ENCODE measurements at places on chromosomes 1 and 21.

DNA sequence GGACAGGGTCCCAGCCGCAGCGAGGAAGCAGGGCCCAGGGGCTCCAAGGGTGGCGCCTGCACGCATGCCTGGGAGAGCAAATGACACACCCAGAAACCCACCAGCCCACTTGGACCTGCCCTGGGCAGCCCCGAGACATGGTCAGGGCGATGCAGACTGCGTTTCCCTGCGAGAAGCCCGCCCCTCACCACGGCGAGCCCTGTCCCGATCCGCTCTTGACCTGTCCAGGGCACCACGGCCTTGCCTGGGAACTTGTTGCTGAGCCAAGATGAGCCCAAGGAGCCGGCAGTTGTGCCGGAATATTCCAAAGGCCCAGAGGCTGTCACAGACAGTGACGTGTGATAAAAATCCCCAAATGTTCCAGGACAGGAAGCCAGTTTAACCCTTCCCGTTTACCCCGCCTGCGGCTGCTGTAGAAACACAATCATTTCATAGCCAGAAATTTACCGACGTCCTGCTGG, 78.1 kb downstream of the SIK1 start:
- DNase-seq: no peak

GRCh38 chr1:67105508-67105907, 29.3 kb downstream of the C1orf141 start:
- no peak for DNase-seq

DNA sequence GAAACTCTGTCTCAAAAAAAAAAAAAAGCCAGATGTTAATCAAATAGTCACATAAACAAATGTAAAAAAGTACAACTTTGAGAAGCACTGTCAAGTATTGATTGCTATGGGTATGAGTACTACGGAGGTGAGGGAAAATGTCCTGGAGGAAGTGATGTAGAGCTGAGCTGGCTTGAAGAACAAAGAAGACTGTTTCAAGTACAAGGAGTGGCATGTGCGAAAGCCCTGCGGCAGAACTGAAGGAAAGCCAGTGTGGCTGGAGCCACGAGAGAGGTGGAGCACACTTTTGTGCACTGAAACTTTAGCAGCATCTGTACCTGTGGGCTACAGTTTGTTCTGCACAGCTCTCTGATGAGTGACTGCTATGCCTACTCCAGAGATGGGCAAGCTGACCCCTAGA, 5.4 kb upstream of the RPS6KA1 start:
- DNase-seq: no peak

GRCh38 chr1:61053712-61054600, 28.4 kb upstream of the NFIA start:
- no peak for DNase-seq

GRCh38 chr1:179425186-179425585, 59.4 kb downstream of the AXDND1 start:
- DNase-seq: no peak

DNA sequence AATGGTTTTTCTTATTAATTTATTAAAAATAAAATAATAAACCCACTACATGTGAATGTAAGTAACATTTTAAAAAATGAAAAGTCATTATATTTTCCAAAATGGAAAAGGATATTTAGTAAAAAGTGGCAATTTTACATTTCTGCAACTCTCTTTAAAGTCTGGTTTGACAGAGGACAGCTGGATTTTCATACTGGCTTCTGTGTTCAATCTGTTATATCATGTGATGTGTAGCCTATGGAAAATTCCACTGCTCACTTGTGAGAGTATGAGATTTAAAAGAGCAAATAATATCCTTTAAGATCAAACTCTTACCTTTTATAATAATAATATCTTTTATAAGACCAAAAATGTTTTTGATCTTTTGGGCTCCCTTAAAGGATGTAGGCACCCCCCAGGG, 33.7 kb downstream of the PCP4 start:
- no peak for DNase-seq

DNA sequence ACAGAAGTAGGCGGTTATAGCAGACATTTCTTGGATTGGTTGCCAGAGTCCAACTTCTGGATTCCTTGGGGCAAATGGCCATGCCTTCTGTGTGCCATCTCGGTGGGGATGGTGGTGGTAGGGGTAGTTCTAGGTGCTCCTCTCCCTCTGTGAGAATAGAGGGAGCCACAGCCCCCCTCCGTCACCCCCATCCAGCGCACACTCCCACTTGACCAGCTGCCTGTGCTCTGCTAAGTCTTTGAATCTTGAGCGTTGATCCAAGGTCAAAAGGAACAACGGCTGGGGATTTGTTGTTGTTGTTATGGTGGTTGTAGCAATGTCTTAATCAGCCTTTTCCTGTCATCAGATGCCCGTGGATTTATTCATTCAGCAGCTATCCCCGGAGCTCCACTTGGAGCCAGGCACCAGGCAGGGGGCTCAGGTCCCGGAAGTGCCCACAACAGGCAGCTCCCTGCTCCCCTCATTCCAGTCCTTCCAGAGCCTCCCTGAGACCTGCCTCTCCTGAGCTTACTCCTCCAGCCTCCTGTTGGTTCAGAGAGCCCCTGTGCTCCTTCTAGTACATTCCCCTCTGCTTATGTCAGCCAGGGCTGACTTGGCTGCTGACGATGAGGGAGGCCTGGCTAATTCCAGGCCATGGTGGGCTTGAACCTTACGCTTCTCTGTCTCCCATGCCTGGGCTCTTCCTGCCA, 146.6 kb upstream of the WNT4 start:
- peak; percentile 64 for DNase-seq

DNA sequence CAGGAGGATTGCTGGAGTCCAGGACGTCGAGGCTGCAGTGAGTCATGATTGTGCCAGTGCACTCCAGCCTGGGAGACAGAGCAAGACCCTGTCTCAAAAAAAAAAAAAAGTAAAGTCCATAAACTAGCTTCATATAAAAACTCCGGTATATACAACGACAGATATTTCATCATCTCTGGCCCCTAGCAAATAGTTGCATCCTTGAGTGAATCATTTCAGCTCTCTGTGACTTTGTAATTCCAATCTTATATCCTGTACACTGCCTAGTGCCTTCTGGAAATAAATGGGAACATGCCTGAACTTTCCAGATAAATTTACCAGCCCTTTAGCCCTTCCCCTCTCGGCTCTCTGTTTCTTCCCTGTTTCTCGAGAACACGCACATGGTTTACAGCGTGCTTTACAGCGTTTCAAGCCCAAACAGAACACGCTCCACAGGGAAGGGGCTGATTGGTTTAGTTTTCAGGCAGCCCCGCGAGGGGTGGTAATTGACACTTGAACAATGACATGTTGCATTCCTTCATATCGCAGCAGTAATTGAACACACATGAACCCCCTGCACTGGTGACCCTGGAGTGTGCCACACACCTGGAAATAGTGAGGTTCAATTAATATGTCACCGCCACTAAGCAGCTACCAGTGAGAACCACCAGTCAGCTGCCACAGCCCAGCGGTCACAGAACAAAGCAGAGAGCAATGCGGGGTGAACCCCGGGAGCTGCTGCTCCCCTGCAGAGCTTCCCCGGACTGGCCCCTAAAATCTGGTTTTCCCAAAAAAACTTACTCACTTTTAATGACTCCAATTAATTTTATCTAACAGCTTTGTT, 35.7 kb upstream of the SIM2 start:
- no peak for DNase-seq

DNA sequence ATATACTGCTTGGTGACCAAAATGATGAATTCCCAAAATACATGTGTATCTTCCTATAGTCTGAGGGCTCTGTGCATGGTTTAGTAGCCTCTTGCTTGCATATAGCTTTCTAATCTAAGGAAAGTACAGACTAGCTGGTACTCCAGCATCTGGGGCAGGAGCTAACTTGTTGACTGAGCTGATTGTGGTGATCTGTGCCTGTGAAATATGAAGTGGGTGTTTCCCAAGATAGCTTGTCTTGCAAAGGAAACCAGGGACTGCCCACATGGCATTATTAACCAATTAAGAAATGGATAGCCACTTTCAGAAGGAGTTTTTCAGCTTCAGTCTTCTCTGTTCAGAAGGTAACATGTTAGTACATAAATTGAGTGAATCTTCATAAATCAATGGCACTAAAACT, 219.8 kb downstream of the NEGR1 start:
- DNase-seq: no peak

DNA sequence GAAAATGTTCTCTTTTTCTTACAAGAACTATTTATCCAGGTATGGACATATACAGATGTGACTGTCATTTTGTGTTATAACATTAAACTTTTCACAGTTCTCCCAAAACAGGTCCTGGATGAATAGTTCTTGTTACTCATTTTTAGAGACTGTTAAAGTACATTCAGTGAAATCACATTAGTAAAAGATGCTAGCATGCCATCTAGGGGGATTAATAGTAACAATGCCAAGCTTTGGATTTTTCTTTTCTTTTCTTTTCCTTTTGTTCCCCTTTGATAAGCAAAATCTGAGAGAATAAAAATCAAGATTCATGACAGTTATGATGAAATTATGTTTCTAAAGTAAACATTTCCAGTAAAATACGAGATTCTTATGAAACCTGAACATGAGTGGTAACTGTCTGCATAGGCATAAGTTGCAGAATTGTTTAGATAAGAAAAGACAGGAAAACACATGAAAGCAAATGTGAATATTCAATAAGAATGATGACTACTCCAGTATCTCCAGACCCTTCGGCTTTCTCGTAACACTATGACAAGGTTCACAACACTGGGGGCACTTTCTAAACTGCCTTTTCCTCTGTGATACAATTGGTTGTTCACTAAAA, 77.5 kb downstream of the TPR start:
- no peak for DNase-seq

- DNase-seq: no peak
Measured at GRCh38 chr1:102174259-102174863, 177.6 kb upstream of the OLFM3 start.

DNA sequence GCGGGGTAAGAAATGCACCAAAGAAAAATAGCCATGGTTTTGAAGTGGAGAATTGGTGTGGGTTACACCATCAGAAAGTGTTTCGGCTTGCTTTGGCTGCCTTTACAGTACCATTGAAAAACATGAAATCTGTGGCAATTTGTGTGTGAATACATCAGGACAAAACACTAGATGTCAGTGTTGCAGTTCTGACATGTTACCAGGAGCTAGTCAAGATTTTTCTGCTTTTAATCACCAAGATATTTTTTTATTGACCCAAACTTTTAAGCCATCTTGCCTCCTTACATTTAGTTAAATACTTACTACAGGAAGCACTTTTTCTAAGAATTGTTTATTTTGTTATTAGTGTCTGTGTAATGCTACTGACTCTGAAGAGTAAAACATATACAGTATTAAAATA, 14.3 kb downstream of the RRP15 start:
- no peak for DNase-seq

DNA sequence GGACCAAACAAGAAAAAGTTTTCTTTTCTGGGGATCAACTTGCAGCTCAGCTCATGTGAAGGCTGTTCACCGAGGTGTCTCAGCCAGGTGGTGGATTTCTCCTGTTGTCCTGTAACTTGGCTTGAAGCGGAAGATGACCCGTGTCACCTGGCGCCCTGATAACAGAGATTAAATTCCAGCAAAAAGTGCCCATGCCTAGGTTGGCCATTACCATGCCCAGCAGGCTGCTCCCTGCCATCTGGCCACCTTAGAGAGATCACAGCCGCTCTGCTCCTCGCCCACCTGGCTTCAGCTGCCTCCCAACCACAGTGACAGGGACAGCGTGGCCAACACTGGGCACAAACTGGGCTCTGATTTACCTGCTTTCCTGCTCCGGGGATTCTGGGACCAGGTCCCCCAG, 149.5 kb downstream of the ZBTB18 start:
- no peak for DNase-seq

GRCh38 chr1:99122039-99122438, 117.4 kb upstream of the PLPPR5 start:
- DNase-seq: no peak

GRCh38 chr1:21552715-21553114, 43.5 kb downstream of the ALPL start:
- no peak for DNase-seq

GRCh38 chr1:29385966-29386365, 149.6 kb downstream of the PTPRU start:
- DNase-seq: peak; percentile 3

GRCh38 chr21:42478504-42478903, 17.5 kb downstream of the RSPH1 start:
- no peak for DNase-seq

DNA sequence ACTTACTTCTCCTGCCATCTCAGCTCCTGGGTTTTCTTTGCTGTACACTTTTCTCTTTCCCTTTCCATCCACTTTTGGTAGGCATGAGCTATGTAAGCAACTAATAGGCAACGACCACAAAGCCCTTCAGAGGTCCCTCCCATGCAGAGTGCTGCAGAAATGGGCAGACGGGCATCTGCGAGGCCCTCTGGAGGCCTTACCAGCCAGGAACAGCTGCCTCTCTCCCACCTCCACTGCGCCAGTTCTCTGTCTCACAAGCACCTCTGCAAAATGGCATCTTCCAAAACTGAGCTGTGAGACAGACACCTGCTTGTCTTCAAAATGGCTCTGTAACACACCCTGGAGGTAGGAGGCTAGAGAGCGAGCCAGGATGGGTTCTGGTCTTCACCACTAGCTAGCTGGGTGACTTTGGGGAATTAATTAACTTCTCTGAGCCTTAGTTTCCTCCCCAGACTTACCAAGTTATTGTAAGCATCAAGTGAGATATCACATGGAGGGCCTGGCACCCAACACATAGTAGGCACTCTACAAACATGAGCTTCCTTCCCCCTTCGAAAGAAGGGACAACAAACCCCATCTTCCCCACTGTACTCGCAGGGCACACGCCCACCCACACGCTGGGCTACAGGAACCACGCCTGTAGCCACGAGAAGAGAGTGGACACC, 62.0 kb downstream of the BCAR3 start:
- DNase-seq: no peak

DNA sequence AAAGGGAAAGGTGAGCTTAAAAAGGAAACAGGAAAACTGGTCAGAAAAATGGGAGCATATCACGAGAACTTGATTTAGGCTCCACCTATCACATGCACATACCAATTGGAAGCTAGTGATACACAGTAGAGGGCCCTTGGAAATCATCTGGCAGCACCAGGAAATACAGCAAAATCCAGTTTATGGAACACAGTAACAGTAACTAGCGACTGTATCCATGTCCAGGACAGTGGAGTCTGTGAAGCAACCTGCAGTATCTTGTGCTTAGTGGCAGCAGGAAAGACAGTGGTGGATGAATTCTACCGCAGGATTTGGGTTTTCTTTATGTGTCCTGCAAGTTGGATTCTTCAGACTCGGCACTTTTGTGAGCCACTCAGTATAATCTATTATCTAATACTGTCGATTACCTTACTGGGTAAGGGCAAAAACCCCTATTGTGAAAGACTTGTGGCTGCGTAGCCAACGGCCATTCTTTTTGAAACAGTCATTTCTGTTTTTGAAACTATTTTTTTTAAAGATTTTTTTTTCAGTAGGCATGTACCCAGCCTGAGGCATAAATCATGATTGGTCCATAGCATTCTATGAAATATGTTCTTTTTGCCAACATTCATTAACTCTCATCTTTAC, 1.6 kb upstream of the KDM4A start:
- DNase-seq: no peak

GRCh38 chr1:181592255-181592859, 109.0 kb downstream of the CACNA1E start:
- DNase-seq: peak; percentile 52
